GM06990 (cell line): ENCODE measurements at places on chromosomes 4 and X.
A peak's percentile ranks its signal among the peaks of the same experiment; 100 is the strongest.

GRCh38 chr4:13196721-13197120 is 287.4 kb downstream of the RAB28 start:
- DNase-seq, result no peak

DNA sequence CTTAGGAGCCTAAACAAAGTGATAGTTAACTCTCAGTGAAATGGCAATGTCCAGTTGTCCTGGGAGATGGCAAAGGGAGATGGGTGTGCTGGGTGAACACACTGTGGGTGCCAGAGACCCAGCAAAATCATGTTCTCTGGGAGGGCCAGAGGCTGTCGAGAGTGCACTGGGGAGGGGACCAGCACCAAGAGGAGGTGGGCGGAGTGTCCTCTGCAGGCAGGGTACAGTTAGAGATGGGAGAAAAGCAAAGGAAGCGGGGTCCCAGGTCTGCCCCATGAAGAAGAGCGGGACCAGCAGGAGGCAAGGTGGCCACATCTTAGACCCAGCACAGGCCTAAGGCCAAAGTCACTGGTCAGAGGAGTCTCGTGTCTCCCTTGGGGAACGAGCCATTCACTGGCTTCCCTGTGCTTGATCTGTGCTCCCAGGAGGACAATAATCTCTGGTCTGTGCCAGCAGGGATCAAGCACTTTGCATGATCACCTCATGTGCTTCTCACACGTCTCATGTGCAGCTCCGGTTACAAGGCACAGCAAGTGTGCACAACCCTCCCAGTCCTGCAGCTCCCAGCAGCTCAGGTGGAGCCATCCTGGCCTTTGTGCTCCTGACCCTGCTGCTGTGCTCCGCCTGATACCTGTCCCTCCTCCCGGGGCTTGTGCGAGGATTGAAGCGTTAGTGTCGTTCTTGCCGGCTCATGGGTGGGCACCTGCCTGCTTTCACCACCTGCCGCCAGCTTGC is 100.9 kb downstream of the FAM53A start:
- no peak for DNase-seq

- no peak for DNase-seq
These were observed 73.5 kb downstream of the GLUD2 start for GRCh38 chrX:121120690-121121605.

DNA sequence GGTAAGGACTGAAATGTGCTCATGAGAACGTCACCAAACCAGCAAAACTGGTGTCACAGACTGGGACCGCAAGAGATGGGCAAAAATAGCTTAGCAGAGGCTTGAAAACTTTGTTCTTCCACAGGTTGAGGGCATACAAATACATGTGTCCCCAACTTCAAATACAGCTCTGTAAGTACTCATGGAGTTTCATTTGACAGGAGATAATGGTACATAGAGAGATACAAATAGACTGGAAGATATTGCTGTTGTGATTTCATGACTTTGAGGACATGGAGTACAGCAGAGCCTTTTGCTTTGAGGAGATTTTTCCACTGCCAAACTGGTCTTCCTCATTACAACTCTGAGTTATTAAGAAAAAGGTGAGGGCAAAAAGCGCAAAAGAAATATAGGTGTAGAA is 70.7 kb downstream of the STX18 start:
- no peak for DNase-seq

GRCh38 chr4:7766661-7767345 is 172.9 kb downstream of the AFAP1 start:
- no peak for DNase-seq

- DNase-seq, result no peak
These were observed 79.9 kb downstream of the FAM53A start for GRCh38 chr4:1604181-1604705.

GRCh38 chr4:128525387-128525786 is 237.8 kb upstream of the PGRMC2 start:
- no peak for DNase-seq

GRCh38 chr4:109052821-109053220 is 249.6 kb downstream of the COL25A1 start:
- DNase-seq, result no peak

DNA sequence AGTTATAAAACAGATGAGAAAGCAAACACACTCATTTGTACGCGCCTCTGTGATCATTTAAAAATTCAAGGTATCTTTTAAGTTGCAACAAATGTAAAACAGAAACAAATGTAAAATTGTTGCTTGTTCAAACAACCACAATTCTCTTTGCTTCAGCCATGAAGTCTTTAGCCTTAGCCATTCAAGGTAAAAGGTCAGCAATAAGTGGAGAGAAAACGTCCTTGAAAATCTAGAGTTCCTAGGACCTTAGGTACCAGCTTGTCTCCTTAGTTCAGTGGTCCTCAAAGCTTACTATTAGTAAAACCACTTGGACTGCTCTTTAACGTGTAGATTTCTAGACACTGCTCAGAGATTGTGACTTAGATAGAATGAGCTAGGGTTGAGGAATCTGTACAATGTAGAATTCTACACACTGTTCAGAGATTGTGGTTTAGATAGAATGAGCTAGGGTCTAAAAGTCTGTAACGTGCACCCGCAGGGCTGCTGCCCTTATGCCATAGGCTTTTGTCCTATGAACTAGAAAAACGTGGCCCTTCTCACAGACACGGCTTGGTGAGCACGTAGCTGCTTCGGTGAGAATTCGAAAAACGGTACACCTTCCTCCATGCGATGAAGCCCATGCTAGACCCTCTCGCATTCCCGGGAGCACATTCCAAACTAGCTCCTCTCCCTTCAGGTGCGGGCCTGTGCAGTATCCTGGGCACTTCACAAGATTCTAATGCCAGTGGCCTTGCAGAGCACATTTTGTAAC is 1.7 kb downstream of the PLAC8 start:
- peak; percentile 52 for DNase-seq

DNA sequence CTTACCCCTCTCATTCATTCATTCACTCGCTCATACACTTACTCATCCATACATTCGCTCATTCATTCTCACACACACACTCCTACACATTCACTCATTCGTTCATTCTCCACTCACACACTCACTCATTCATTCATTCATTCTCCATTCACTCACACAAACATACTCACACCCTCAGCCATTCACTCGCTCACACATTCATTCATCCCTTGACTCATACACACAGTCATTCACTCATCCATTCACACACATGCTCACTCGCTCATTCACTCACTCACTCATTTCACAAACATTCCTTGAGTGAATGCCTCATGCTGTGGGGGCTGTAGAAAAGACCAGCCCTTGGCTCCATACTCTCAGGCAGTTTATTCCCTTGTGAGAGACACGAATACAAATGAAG is 151.1 kb upstream of the MAMLD1 start:
- no peak for DNase-seq

DNA sequence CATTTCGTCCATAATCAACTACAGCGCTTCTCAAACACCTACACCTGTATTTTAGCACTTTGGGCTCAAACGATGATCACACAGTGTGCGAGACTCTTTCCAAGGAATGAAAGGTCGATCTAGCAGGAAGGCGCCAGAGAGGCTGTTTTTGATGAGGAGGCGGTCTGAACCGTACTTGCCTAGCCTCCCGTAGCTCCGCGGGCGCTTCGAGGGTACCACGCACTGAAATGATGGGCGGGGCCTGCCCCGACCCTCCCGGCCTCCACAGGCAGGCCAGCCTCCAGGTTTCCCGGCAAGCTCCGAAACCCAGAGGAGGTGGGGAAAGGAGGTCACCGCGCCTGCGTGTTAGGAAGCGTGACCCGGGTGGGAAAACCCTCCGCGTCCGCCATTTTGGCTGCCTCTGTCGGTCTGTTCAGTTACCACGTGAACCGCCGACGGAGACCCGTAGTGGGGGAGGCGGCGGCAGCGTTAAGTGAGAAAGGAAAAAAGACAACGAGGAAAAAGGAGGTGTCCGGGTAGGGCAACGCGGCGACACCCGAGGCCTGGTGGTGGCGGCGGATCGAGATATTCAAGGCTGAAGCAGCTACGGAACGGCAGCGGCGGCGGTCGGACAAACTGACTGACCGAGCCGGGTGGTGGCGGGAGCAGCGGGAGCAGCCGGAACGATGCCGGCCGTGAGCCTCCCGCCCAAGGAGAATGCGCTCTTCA is at the start of gene NAA15:
TSS of gene NAA15 (plus strand) at position 393 of the 708 bp plus-strand sequence. CDS start at position 666, 273 bp downstream.
- DNase-seq, result peak; percentile 96

DNA sequence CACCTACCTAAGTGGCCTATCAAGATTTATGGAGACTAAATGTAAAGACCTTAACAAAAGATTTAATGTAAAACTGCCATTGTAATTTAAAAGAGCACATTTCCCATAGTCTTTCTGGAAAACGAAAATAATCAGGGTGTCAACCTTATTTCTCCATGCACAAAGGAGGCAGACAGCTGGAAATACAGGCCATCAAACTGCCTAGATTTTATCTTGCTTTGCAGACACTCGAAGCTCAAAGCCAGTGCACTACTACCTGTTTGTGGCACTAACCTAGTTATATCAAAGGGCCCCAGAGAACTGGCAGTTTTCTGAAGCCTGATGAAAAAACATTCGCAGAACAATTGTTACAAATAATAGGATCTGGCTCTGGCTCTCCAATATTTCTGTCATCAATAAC is 863.9 kb downstream of the STPG2 start:
- DNase-seq, result no peak
